ENCODE measurements at places on chromosomes 5 and 9.

DNA sequence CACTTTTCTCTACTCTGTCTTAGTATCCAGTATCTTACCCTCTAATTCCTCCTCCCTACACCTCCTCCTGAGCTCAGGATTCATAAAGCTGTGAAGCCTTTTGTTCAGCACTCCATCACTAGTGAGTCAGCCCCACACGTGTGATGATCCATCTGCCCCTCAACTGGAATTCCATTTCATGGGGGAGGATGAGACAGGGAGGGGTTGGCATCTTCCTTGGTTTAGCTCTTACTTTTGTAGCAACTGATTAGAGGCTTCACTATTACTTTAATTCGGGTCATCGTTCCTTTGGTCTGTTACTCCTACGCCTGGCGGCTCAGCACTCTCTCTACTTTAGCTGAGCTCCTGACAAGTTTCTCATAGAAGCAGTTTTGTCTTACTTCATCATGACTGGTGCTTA, 11.8 kb downstream of the BTNL8 start:
- DNase-seq: no peak

GRCh38 chr5:39919876-39920275, 495.1 kb upstream of the DAB2 start:
- DNase-seq: no peak

- DNase-seq: no peak
Observed at GRCh38 chr5:65874241-65874640, 52.1 kb upstream of the ERBIN start.

- DNase-seq: peak; percentile 50
Observed at GRCh38 chr5:174327317-174327864, 281.9 kb downstream of the NSG2 start.

DNA sequence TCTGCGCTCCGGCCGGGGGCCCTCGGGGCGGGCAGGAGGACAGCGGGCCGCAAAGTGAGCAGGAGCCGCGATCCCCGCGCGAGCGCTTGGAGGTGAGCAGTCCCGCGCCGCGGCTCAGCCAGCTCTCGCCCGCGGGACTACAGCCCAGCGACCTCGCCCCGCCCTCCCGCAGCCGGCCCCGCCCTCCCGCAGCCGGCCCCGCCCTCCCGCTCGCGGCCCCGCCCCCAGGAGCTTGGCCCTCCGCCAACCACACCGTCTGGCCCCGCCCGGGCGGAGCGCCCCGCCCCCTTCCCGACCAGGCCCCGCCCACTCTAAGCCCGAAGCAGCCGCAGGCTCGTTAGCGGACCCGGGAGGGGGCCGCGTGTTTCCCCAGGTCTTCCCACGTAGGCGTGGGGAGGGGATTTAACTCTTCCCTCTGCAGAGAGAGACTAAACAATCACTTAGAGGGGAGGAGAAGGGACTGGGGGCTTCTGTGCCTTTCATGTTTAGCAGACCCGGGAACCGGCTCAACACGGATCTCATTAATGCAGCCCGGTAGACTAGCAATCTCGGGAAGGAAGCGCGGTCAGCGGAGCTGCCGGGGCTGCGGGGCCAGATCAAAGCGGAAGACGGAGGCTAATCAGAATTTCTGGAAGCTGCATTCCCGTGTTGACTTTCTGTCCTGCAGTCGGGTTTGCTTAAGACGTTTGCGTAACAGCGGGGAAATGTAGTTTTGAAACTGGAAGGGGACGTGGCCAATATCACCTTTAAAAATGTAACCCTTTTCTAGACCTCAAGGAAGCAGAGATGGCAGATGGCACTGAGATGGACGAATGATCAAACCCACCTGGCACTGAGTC, at the start of gene MYO10:
Gene MYO10, minus strand, starts transcription at position 139 of the 839 bp plus-strand sequence. CDS start 480 bp downstream, outside the sequence.
- DNase-seq: no peak

- no peak for DNase-seq
Observed at GRCh38 chr9:5845157-5845531, 12.2 kb upstream of the ERMP1 start.

DNA sequence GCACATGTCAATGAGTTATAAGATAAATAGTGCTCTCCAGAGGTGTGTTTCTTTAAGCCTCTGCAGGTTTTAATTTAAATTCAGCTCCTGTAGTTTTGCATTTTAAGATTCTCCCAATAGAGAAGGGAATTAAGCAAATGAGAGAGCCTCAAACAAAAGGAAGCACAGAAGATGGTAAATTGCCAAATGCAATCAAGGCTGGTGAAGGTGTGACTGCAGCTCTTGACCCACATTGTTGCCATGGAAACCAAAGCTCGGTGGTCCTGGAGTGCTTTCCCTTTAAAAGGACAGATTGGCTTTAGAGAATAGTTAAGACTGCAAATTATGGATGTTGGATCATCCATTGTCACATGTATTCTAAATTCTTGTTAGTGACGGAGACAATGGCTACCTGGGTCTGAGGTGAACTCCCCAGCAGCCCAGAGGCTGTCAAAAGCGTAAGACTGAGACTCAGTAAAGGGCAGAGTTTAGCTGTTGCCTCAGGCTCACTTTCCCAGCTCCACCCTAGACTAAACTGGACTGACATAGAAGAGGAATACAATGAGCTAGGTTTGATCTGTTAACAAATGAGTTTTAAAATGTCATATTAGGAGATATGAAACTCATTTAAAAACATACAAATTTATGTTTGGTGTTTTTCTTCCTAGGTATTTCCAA, 12.3 kb downstream of the GAPT start:
- no peak for DNase-seq

DNA sequence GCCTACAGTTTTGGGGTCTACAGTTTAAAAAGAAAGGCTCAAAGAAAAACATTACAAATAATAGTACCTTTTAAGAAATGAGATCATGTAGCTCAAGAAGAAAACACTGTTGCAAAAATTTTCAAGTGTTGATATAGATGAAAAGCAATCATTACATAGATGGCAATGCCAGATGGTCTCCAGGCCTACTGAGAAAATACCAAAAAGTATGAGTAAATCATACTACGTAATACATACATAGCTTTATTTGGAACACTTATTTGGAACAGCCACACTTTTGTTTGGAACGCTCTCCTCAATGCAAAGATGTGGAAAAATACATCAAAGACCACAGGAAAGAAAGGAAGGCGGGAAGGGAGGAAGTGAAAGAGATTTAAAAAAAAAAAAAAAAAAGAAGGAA, 44.1 kb downstream of the MARCHF11 start:
- no peak for DNase-seq

GRCh38 chr5:144712090-144712489, 541.4 kb downstream of the KCTD16 start:
- no peak for DNase-seq

DNA sequence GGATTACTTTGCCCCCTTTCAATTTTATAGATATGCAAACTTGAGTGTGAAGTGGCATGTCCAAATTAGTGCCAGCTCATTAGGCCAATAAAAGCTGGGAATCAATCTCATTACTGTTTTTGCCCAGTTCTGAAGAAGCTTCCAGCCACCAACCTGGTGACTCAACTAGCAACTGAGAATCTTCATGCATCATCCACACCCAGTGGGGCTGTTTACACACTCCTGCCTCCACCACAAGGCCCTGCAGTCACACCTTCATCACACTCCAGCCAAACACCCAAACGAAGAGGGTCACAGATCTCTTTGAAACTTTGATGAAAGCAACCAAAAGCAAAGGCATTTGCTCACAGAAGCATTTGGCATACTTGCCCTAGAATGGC, 41.3 kb upstream of the S1PR3 start:
- no peak for DNase-seq

DNA sequence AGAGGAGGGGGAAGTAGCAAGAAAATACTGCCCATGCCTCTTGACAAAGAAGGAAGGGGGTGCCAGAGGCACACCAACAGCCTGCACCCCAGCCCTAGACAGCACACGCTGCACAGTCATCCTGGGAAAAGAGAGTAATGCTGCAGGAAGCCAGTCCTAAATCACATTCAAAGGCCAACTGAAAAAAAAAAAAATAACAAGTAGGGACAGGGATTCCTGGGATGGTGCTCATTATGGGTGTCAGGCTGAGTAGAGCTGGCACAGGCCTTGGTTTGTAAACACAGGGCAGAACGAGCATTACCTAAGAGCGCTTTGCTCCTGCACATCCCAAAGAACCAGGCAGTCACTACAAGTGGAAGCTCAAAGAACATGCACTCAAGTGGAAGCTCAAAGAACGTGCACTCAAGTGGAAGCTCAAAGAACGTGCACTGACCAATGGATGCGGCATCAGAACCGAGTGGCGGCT, 7.8 kb downstream of the RAPGEF1 start:
- DNase-seq: no peak

DNA sequence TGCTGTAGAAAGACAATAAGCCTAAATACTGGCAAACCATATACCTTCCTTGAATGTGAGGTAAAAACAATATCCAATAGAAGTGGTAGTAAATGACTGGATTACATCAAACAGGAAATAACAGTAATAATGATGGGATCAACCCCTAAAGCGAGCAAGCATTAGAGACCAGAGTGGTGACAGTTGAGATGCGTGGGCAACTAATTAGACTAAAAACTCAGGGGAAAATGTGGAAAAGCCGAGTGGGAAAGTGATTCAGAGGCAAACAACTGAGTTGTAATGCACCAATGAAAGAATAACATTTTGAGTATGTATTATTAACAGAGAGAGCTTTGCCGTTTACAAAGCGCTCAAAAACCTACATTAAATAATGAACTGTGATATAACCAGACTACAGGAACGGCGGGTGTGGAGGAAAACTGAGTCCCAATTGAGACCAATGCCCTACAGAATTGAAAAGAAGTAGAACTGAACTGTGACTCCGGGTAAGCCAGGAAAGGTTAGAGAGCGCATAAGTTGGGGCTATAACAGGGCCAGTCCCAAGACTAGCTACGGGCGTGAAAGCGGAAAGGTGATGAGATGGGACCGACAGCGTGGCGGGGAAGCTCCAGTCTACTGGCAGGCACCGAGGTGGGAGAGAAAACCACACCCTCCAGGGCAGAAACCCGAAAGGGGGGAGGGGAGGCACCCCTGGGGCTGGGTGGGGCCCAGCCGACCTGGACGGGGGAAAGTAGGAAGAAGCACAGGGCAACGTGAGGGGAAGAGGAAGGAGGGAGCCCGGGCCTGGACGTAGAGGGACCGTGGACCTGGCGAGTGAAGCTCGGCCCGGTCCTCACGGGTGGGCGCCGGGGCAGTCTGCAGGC, 592 bp downstream of the UBAP2 start:
- DNase-seq: peak; percentile 19

DNA sequence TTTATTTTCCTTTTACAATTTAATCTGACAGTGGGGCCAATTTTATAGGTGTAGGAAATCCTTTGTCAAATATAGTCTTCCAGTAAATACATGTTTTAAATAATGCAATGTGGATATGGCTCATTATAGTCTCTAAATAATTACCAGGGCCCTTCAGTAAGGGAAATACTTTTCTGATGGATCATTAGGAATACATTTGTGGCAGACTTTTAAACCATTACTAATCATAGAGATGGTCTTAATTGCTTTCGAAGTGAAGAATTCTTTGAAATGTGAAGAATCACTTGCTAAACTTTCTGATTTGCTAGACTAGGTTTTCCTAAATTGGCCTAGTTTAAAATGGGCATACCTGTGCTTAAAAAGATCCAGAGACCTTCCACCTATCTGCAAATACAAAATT, 105.6 kb upstream of the ELL2 start:
- DNase-seq: no peak

- peak; percentile 30 for DNase-seq
Observed at GRCh38 chr9:74570879-74571512, 73.9 kb downstream of the RORB start.

GRCh38 chr9:811106-811531, 30.4 kb upstream of the DMRT1 start:
- DNase-seq: no peak

DNA sequence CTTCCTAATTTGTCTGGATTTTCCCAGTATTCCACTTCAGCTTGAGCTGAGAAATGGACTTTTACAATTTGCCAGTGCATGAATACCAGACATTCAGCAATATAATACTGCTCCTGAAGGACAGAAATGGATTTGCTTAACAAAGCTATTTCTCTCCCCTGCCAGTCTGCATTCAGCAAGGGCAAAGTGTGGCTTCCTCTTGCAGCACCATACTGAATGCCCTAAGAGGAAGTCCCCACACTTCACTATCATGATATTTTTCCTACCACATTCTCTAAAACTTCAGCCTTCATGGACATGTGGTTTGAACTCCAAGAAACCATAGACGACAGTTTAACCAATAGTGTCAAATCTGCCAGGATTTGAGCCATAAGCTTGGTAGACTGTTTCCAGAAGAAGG, 19.8 kb upstream of the TLE4 start:
- no peak for DNase-seq

GRCh38 chr9:130058887-130059286, 5.2 kb downstream of the GPR107 start:
- DNase-seq: no peak

GRCh38 chr9:90240541-90240940, 402.1 kb downstream of the DIRAS2 start:
- DNase-seq: no peak

- DNase-seq: no peak
Observed at GRCh38 chr9:120868339-120868675, 8.7 kb downstream of the PHF19 start.

GRCh38 chr9:17782430-17783149, 203.7 kb downstream of the SH3GL2 start:
- no peak for DNase-seq

- no peak for DNase-seq
Observed at GRCh38 chr9:135046739-135047350, 40.6 kb upstream of the OLFM1 start.

GRCh38 chr9:114035221-114035844, 42.8 kb downstream of the AMBP start:
- no peak for DNase-seq

DNA sequence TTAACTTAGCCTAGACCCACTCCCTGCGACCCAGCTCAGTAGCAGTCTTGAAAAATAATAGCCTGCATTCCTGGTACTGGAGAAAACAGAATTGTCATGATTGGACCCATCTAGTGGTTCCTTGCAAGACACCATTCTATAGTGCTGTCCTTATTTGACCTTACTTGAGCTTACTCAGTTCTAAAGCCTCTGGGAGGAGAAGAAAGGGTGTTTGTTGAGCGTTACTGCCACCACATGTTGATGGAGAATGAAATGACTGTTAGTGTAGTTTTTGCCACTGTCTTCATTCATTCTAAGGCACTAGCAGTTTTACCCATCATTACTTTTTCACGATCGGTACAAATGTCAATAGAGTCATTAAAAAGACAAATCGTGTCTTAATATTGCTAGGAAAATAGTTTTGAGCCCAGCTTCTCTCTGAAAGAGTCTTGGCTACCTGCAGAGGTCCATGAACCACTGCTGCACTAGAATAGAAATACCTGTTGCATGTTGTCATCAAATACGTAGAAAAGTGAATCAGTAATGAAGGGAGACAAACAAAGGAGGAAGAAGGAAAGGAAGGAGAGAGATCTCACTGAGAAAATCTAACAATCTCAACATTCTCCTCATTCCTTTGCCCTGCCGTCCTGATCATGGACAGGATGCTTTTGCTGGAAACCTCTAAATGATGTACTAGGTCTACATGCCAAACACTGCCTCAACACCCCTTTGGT, 96.0 kb downstream of the LIX1 start:
- no peak for DNase-seq

GRCh38 chr9:2923766-2924379, 80.0 kb upstream of the PUM3 start:
- no peak for DNase-seq

DNA sequence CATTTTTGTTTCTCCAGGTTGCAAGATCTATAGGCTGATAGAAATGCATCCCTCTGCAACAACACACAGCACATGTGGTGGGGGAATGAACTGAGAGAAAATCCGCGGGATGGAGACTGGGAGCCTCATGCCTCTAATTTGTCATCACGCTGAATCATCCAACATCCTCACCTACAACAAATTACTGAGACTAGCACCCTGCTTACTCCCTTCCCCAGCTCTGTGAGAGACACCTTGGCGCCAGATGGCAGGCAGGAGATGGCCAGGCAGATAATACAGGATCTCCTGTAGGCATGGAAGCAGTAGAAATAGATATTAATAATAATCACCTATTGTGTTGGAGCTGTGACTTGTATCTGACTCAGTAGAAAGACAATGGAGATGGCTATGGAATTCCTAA, 276.9 kb downstream of the SEMA5A start:
- DNase-seq: no peak
